ENCODE measurements at places on chromosomes 5 and 9. TPM values are rescaled to one million over a fixed set of nuclear protein-coding genes. Genes with fewer than 3 reads are reported as not detected.

GRCh38 chr9:33248606-33249005 is 8.6 kb downstream of the SPINK4 start:
- no peaks in the 10 kb centered on the region for H3K4me1 ChIP-seq
- H3K4me3 ChIP-seq, result no peak overlapping the region
- no peaks in the 10 kb centered on the region for H3K27me3 ChIP-seq
- H3K27ac ChIP-seq, result no peak overlapping the region
- H3K36me3 ChIP-seq, result peaks cover 8% of the 10 kb centered on the region
- DNase-seq, result no peak

- H3K27ac ChIP-seq, result no peak overlapping the region
- peaks cover 16% of the 10 kb centered on the region for H3K4me1 ChIP-seq
- DNase-seq, result no peak
- H3K4me3 ChIP-seq, result no peak overlapping the region
- H3K36me3 ChIP-seq, result no peaks in the 10 kb centered on the region
Observed at GRCh38 chr5:145983446-145983845, 47.1 kb downstream of the SH3RF2 start.

- no peak for DNase-seq
- H3K4me1 ChIP-seq, result no peaks in the 10 kb centered on the region
Observed at GRCh38 chr5:136740228-136740627, 374.9 kb upstream of the TRPC7 start.

- no peak overlapping the region for H3K27ac ChIP-seq
- H3K36me3 ChIP-seq, result no peaks in the 10 kb centered on the region
- no peaks in the 10 kb centered on the region for H3K4me1 ChIP-seq
- DNase-seq, result no peak
- H3K4me3 ChIP-seq, result no peak overlapping the region
- H3K27me3 ChIP-seq, result no peaks in the 10 kb centered on the region
Observed at GRCh38 chr9:131105952-131106351, 9.6 kb downstream of the AIF1L start.

GRCh38 chr9:89523948-89524347 is 26.0 kb upstream of the SEMA4D start:
- no peak overlapping the region for H3K4me3 ChIP-seq
- H3K27me3 ChIP-seq, result no peaks in the 10 kb centered on the region
- no peak overlapping the region for H3K27ac ChIP-seq
- no peak for DNase-seq
- H3K36me3 ChIP-seq, result no peaks in the 10 kb centered on the region
- peaks cover 3% of the 10 kb centered on the region for H3K4me1 ChIP-seq

DNA sequence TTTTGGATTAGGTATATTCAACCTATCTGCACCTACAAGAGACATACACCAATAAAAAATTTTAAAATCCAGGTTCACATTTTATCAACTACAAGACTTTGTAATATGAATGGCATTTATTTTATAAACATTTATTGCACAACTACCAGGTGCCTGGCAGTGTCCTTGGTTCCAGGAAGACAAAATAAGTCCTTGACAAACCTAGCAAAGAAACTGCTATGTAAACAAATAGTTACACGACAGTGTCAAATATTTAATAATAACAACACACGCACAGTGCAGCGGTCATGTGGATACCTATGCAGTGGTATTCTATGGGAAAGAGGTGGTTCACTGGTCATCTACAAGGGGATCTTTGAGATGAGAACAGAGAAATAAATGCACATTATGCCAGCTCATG is 120.7 kb downstream of the MYO10 start:
- H3K27ac ChIP-seq, result no peak overlapping the region
- DNase-seq, result no peak
- no peaks in the 10 kb centered on the region for H3K27me3 ChIP-seq
- no peaks in the 10 kb centered on the region for H3K36me3 ChIP-seq
- no peak overlapping the region for H3K4me3 ChIP-seq
- H3K4me1 ChIP-seq, result no peaks in the 10 kb centered on the region

The GNA14 gene
- 5.4 TPM for total RNA-seq

The TMEM203 gene
- total RNA-seq, result 19.9 TPM

GRCh38 chr9:2216591-2216990 is 201.4 kb downstream of the SMARCA2 start:
- no peak overlapping the region for H3K4me3 ChIP-seq
- H3K4me1 ChIP-seq, result no peaks in the 10 kb centered on the region
- no peaks in the 10 kb centered on the region for H3K27me3 ChIP-seq
- DNase-seq, result no peak

- H3K27ac ChIP-seq, result no peak overlapping the region
- no peak overlapping the region for H3K4me3 ChIP-seq
- no peaks in the 10 kb centered on the region for H3K4me1 ChIP-seq
- H3K36me3 ChIP-seq, result no peaks in the 10 kb centered on the region
Observed at GRCh38 chr5:163963881-163964280, 458.5 kb downstream of the MAT2B start.

DNA sequence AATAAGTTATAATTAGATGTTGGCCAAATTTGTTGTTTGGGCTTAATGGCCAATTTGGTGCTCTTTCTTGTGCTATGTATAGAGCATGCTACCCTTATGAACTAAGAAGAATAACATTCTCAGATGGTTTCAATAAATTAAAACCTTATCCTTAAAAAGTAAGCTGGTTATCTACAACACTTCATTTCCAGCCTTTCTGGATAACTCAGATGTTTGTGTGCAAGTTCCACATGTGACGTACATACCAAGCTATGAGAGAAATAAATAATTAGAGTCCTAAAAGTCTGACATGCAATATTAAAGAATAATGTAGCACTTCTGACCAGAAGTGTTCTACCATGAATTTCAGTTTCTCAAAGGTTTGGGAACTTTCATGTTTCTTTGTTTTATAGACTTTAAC is 11.7 kb downstream of the MTREX start:
- DNase-seq, result no peak
- no peak overlapping the region for H3K4me3 ChIP-seq
- H3K27me3 ChIP-seq, result no peaks in the 10 kb centered on the region
- no peak overlapping the region for H3K27ac ChIP-seq

DNA sequence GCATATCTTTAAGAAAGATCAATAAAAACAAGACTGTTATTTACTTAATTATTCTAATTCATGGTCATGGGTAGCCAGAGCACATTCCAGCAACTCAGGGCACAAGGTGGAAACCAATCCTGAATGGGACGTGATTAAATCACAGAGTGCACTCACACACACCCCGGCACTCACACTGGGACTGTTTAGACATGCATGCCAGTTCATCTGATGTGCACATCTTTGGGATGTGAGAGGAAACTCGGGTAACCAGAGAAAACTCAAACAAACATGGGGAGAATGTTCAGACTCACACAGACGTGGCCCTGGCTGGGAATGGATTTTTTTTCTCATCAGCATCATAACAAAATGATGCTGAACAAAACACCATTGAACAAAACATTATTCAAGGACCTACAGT is 29.4 kb downstream of the SMAD5 start:
- H3K4me3 ChIP-seq, result no peak overlapping the region
- H3K36me3 ChIP-seq, result peaks cover 7% of the 10 kb centered on the region
- H3K27me3 ChIP-seq, result no peaks in the 10 kb centered on the region
- no peak for DNase-seq
- H3K4me1 ChIP-seq, result no peaks in the 10 kb centered on the region
- no peak overlapping the region for H3K27ac ChIP-seq

- no peak overlapping the region for H3K27ac ChIP-seq
- H3K4me1 ChIP-seq, result no peaks in the 10 kb centered on the region
- H3K27me3 ChIP-seq, result peaks cover 2% of the 10 kb centered on the region
- no peak for DNase-seq
- no peaks in the 10 kb centered on the region for H3K36me3 ChIP-seq
Observed at GRCh38 chr5:89457411-89458331, 574.7 kb upstream of the MEF2C start.

GRCh38 chr5:14341571-14342230 is 198.6 kb downstream of the TRIO start:
- no peaks in the 10 kb centered on the region for H3K27me3 ChIP-seq
- peaks cover 14% of the 10 kb centered on the region for H3K36me3 ChIP-seq
- no peak overlapping the region for H3K4me3 ChIP-seq
- no peak overlapping the region for H3K27ac ChIP-seq

The CD72 gene
- total RNA-seq, result 5.7 TPM

GRCh38 chr9:109901201-109901600 is 121.2 kb downstream of the PALM2AKAP2 start:
- no peaks in the 10 kb centered on the region for H3K27me3 ChIP-seq
- H3K36me3 ChIP-seq, result no peaks in the 10 kb centered on the region
- DNase-seq, result no peak

The RASGRF2 gene
- 3.3 TPM for total RNA-seq

The RANBP17 gene
- total RNA-seq, result 10.8 TPM

- DNase-seq, result no peak
- no peaks in the 10 kb centered on the region for H3K27me3 ChIP-seq
- H3K4me3 ChIP-seq, result no peak overlapping the region
- H3K27ac ChIP-seq, result no peak overlapping the region
- no peaks in the 10 kb centered on the region for H3K4me1 ChIP-seq
Observed at GRCh38 chr9:92158097-92158601, 42.9 kb upstream of the SPTLC1 start.

The KIF4B gene
- total RNA-seq, result 0.17 TPM

DNA sequence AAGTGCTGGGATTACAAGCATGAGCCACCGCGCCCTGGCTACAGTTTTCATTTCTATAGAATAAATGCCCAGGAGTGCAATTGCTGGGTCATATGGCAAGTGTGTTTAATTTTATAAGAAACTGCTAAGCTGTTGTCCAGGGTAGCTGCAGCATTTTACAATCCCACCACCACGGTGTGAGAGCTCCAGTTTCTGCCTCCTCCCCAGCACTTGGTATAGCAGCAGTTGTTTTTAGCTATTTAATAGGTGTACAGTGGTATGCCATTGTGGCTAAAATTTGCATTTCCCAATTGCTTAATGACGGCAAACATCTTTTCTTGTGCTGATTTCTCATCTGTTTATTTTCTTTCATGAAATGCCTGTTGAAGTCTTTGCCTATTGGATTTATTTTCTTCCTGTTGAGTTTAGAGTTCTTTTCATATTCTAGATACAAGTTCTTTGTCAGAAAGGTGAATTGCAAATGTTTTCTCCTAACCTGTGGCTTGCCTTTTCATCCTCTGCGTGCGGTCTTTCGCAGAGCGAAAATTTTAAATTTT is 100.3 kb downstream of the NDFIP1 start:
- no peak overlapping the region for H3K4me3 ChIP-seq
- no peaks in the 10 kb centered on the region for H3K27me3 ChIP-seq
- H3K27ac ChIP-seq, result no peak overlapping the region
- no peaks in the 10 kb centered on the region for H3K4me1 ChIP-seq

DNA sequence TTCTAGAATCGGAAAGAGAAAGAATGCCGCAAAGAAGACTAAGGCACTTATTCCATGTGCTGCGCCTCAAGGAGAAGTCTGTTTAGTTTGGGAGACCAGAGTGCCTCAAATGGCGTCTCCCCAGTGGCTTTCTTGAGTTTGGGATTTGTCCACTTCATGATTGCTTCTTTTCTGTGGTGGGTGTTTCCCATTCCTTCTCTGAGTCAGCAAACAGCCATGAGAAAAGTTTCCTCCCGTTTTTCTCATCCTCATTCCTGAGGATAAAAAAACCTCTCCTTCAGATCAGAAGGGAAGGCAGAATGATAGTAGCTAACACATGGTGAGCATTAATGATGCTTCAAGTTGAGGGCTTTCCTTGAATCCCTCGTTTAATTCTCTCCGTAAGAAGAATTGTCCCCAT is 275.9 kb upstream of the WWC1 start:
- no peak overlapping the region for H3K4me3 ChIP-seq
- DNase-seq, result no peak

DNA sequence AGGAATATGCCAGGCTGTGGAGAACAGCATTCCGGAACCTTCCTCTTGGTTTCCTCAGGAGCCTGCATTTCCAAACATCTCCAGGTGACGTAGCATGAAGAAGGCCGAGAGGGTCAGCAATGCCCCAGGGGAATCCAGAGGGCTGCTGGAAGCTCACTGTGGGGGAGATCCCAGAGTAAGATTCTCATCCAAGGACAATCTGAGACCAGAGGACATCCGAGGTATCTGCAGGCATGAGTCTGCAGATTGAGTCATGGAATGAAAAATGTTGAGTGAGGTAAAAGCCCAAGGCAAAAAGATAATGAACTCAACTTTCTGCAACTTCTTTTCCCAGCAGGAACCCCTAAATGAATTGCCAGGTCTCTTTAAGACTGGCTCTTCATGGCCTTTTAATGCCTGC is 73.5 kb downstream of the KIF4B start:
- H3K4me1 ChIP-seq, result no peaks in the 10 kb centered on the region
- H3K4me3 ChIP-seq, result no peak overlapping the region
- H3K27me3 ChIP-seq, result no peaks in the 10 kb centered on the region
- H3K27ac ChIP-seq, result no peak overlapping the region
- H3K36me3 ChIP-seq, result no peaks in the 10 kb centered on the region

The GLDC gene
- total RNA-seq, result 102 TPM

DNA sequence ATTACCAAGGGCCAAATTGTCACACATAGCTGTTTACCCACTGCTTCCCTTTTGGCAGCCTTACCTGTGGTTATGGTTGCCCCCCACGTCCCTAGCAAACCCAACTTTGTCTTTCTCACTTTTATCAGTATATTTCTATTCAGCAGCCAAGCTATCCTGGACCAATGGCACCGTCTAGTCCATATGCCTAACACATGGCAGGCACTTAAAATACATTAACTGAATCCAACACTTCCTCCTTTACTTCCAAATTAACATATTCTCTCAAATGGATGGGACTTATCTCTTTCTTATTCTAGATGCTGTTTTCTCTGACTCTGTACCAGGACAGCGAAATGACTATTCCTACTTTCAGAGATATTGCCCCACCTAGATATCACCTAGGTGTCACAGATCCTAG is 50.9 kb upstream of the SLC44A1 start:
- H3K27me3 ChIP-seq, result no peaks in the 10 kb centered on the region
- no peak overlapping the region for H3K4me3 ChIP-seq
- no peak overlapping the region for H3K27ac ChIP-seq
- no peak for DNase-seq
- H3K36me3 ChIP-seq, result no peaks in the 10 kb centered on the region

- H3K27me3 ChIP-seq, result no peaks in the 10 kb centered on the region
- no peak overlapping the region for H3K4me3 ChIP-seq
- no peak for DNase-seq
Observed at GRCh38 chr5:157342822-157343402, 77.0 kb downstream of the CYFIP2 start.

- no peak for DNase-seq
- H3K4me1 ChIP-seq, result no peaks in the 10 kb centered on the region
- no peak overlapping the region for H3K4me3 ChIP-seq
- H3K27me3 ChIP-seq, result no peaks in the 10 kb centered on the region
Observed at GRCh38 chr9:14373706-14374105, 59.8 kb upstream of the NFIB start.

Measured in liver (tissue), 10 donors.